ENCODE measurements at places on chromosomes 3 and 15. TPM values are rescaled to one million over a fixed set of nuclear protein-coding genes. Genes with fewer than 3 reads are reported as not detected.

The TPRG1 gene
- 5.0 TPM for total RNA-seq

The CHSY1 gene
- 30.7 TPM for total RNA-seq

The KLF15 gene
- 28.8 TPM for total RNA-seq

The GPR27 gene
- 5.4 TPM for total RNA-seq

The NRROS gene
- total RNA-seq: 3.4 TPM

GRCh38 chr3:100412912-100413590 is 11.7 kb downstream of the LNP1 start:
- no peak for DNase-seq

DNA sequence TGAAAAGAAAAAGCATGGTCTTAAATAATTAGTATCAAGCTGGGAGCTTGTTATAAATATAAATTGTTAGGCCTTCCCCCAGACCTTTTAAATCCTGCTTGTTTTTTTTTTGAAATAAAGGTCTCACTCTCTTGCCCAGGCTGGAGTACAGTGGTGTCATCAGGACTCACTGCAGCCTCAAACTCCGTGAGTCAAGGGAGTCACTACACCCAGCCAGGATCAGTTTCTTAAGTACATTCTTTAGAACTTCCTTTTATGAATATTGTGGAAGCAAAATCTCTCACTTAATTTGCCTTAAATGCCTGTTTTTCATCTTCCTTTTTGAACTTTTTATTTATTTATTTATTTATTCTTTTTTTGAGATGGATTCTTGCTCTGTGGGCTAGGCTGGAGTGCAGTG is 20.8 kb upstream of the DENND4A start:
- no peak for DNase-seq

GRCh38 chr15:56699743-56700142 is 33.6 kb downstream of the ZNF280D start:
- DNase-seq: no peak

DNA sequence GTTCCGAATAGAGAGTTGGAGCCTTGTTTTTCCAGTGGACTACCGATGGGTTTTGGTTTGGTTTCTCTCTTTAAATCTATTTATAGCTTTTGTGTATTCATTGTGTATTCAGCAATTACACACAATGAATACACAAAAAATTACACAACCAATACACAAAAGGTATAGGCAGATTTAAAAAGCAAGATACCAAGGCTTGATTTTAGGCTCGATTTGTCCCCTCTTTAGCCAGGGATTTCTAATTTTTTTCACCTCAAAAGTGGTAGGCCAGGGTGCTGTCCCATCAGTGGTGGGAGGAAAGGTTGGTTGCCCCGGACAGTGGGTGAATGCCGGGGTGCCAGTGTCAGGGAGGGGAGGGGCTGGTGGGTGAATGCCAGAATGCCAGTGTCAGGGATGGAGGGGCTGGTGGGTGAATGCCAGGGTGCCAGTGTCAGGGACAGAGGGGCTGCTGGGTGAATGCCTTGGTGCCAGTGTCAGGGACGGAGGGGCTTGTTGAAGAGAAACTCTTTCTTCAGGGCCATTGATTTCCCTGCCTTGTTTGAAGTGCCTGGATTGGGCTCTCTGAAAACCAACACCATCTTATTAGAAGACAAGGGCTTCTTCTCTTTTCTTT is 186.2 kb downstream of the GOLGA6L6 start:
- peak; percentile 66 for DNase-seq

DNA sequence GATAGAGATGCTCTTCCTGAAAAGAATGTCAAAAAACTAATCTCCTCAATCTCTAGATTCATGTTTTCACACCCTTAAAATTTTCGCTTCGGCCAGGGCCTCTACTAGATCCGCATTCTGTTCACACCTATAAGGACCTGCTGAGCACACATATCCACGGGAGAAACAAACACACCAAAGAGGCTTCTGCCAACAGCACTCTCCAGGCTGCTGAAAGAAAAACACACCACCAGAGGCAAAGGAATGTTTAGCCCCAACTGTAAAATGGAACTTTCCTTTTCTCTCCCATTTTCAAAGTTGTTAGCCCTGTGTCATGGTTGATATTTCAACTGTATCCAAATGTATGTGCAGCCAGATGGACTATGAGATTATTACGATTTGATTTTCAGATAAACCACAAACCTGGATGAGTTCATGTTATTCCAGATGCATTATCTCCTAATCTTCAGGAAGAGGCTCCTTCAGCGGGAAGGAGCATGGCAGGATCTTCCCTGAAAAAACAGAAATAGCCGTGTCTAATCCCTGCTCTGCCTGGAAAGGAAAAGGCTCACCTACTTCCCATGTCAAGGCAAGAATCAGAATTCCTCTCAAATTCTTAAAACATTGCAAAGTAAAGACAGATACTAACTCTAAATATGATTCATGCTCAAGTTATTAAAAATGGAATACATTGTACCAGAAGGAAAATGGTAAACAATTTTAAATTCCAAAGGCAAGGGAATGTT is 442.7 kb upstream of the NR2F2 start:
- DNase-seq: no peak

DNA sequence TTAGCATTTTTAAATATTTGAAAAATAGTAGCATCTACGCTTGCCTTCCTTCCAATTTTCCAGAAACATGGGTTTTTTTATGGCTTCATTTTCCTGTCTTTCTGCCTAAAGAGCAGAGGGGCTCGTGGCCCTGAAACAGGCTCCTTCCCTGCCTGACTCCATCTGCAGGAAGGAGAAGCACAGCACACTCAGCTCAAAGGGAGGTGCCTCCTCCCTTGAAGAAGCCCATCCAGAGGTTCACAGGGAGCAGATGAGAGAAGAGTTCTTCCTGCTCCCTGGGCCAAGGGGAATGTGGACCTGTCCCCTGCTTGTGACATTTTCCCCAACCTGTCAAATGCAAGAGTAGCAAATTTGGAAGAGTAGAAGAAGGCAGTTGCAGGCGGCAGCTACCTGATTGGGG is 55.8 kb downstream of the BBX start:
- no peak for DNase-seq

GRCh38 chr3:58683466-58683865 is 16.9 kb upstream of the FAM3D start:
- DNase-seq: no peak

DNA sequence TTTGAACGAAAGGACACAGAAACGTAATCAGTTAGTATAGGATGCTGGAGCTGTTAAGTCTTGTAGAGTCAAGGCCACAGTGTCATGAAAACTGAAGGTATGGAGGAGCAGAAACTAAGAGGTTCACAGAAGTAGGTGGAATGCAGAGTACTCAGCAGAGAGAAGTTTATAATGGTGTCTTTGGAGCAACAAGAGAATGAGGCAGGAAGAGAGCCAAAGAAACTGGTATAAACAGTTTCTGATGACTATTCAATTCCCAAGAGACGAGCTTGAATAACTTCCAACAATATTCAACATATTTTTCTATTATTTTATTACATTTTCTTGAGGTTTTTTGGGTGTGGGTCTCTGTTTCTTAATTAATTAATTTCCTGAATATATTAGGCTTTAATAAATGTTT is 29.6 kb downstream of the GALK2 start:
- no peak for DNase-seq

- DNase-seq: peak; percentile 16
Observed at GRCh38 chr15:93861956-93862741, 369.2 kb upstream of the MCTP2 start.

- no peak for DNase-seq
Observed at GRCh38 chr3:57043518-57043917, 16.9 kb upstream of the SPATA12 start.

DNA sequence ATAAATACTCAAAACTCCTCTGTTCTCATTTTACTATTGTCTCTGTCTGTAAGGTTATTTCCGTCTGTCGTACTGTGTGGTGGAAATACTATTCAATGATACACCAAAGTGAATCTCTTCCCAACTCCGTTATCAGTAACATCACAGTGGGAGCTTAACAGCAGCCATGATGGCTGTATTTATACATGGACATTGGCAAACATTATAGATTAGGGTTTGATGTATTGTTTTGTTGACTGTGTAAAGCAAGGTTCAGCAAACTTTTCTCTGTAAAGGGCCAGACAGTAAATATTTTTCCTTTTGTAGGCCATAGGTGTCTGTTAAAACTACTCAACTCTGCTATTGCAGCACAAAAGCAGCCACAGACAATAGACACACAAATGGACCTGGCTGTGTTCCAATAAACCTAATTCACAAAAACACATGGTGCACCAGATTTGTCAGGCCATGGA is 23.2 kb downstream of the LIPC start:
- no peak for DNase-seq

DNA sequence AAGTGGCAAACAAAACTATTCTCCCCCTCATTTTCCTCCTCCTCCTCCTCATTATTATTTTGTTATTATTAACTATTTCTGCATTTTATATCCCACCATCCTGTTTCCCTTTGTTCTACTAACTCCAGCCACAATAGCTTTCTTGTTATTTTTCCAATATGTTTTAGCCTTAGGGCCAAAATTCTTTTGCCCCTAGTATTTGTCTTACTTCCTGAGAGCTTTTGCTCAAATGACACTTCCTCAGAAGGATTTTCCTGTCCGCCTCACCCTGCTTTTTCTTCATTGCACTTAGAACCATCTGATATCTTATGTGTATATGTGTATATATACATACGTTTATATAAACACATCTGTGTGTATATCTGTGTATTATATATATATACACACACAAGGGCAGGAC is 32.7 kb upstream of the NUDT16 start:
- DNase-seq: no peak

Measured in right cardiac atrium (tissue), 5 donors.